ENCODE measurements at places on chromosomes 1 and 21.

DNA sequence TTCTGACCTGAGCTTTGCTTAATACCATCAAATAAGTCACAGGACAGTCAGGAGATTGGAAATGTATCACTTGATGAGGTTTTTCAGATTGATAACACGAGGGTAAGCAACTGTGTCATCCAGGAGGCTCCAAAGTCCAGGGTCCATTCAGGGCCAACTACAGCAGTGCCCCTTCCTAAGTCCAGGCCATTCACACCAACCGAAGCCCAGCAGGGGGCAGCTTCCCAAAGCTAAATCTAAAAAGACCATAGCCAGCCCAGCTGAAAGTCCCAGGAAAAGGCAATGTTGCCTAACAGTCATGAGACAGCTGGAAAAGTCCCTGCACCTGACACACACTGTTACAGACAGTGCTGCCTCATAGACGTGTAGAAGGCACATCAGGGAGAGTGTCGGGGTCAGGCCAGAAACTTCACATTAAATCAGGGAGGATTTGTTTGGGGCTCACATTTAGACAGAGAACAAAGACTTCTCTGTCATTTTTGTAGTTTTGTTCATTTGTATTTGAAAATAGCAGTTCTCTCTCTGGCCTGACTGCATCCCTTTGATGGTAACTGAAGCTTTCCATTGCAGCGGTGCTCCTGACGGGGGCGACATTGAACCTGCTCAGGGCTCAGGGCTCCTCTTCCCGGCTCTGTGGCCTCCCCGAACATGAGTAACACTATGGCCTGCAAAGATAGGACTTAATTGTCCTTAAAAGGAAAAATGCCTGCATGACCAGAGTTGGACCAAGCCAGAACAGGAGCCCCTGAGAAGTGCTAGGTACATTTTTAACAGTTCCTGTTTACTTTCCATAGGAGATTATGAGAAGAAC lies 200.4 kb downstream of the NRIP1 start:
- DNase-seq = no peak

DNA sequence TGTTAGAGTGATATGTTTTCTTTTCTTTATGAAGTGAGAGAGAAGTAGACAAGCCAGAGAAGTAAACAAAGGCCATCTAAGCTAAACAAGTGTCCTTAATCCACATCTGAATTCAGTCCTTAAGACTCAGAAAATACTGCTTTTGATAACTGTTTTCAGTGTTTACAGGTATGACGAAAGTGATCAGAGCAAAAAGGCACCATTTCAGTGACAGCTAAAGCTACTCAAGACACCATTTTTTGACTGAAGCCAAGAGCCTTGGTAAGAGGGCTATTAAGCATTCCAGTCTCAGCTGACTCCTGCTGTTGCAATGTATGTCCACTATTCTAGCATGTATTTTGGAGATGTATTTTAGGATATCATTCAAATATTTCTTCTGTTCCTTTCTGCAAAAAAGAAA lies 4.1 kb downstream of the KMO start:
- no peak for DNase-seq

GRCh38 chr1:204102739-204103430 lies 30.0 kb downstream of the SOX13 start:
- no peak for DNase-seq

DNA sequence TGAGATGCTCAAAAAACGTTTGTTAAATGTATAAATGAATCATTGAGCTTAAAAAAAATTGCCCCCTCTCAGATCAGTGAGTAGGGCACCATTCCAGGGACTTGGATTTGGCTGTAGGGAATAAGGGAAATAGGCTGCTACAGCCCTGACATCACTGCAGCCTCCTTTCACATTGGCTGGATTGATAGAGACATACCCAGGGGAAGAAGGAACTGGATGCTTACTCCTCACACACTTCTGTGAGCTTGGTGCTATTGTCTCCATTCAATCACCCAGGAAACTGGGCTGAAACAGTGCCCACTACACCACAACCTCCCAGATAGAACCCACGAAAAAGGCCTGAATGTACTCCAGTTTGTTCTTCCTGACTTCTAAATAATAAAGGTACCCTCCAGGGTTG lies 87.2 kb downstream of the TGFBR3 start:
- DNase-seq = no peak

DNA sequence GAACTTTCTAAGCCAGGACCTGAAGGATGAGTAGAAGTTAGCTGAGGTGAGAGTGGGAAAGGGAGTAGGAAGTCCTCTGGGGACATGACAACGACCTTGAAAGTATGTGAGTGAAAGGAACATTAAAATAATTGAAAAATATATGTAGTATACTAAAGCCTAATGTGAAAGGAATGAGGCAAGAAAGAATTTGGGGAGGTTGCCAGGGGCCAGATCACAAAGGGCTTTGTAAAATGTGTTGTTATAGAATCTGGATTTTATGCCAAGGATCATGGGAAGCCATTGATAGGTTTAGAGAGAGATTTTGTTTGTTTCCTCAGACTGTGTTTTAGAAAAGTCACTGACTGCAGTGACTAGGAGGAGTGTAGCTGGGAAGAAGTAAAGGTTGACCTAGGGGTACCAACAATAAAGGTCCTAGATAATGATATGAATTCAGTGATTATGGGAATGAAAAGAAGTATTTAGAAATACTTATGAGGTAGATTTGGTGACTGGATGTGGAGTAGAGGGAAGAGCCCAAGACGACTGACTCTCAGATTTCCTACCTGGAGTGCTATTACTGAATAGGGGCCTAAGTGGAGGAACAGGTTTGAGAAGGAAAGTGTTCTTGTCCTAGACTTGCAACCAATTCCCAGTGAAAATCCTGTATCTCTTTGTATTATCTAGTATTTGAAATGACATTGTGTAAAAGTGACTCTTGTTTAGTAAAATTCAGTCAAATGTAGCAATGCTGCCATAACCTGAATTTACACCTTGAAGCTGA lies 179.8 kb downstream of the PHTF1 start:
- no peak for DNase-seq

DNA sequence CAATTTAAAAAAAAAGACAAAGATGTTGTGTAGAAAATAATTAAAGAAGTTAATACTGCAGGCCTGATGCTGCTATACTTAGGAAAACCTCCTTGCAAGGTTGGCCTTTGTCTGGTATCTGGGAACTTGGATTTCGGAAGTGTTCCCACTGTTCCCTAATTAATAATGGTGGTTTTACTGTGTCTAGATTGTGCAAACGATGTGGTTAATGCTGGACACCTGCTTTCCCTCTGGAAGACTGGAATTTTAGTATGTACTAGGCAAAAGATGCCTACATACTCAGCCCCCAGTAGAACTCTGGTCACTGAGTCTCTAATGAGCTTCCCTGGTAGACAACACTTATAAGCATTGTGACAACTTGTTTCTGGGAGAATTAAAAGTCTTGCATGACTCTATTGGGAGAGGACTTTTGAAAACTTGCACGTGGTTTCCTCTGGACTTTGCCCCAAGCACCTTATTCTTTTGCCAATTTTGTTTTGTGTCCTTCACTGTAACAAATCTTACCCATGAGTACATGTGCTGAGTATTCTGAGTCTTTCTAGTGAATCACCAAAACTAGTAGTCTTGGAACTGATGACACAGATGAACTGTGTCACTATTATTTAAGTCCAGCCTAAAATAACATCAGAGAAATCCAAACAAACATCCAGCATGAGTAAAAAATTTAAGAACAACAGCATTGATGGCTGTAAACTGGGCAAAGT lies 40.4 kb downstream of the LIN9 start:
- no peak for DNase-seq

- DNase-seq = no peak
Observed at GRCh38 chr1:245588116-245588639, 433.4 kb downstream of the KIF26B start.

GRCh38 chr1:158537609-158538008 lies 16.6 kb downstream of the OR6Y1 start:
- no peak for DNase-seq

GRCh38 chr21:32320726-32321125 lies 22.1 kb downstream of the MRAP start:
- DNase-seq = no peak

DNA sequence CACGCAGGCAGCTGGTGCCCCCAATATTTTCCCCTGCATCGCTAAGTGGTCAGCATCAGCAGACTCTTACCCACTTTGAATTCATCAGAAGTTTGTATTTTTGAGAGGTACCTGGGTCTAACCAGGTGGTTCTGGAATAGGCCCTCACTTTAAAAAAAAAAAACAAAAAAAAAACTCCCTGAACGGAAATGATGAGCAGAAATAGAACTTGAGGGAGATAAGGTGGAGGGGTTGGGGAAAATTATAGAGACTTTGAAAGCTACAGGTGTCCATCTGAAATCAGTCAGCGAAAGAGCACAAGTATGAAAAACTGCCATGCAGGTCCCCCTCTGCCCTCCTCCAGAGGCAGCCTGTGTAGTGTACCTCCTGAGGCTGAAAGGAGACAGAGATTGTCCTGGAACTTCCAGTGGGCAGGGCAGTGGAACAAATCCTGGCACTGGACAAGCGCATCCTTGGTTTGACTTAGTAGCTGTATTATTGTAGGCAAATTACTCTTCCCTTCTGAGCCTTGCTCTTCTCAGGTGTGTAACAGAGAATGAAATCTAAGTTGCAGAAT lies 1.2 kb downstream of the SLAMF7 start:
- no peak for DNase-seq

DNA sequence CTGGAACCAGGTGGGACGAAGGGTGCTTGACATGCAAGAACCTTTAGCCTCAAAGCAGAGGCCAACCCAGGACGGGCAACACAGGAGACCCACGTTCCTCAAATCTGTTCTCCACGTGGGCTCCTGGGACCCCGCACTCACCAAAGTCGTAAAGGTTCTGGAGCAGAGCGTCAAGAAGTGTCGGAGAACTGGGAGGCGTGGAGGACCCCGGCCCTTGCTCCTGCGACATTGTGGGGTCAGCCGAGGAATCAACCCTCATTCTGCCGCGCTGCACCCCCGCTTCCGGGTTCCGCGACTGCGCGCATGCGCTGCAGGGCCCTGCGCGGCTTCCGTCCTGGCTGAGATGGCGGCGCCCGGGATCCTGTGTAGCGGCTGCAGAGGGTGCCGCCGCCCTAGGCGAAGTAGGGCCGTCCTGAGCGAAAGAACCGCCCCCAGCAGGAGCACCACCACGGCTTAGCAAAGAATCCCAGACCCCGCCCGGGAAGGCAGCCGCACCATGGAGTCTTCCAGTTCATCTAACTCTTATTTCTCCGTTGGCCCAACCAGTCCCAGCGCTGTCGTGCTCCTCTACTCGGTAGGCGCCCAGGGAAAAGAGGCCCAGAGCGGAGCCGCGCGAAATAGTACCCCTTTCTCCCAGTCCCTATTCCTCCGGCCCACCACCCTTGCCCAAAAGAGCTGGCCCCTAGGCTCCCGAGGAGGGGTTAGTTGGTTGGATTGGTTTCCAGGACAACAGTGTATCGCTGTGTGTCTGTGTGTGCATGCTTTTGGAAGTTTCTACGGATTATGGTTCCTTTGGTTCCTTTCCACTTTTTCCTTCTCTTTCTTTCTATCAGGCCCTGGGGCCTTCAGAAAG lies at the start of gene GNPAT:
Gene GNPAT (plus strand): TSS at position 330 of the 853 bp plus-strand sequence. CDS start 167 bp downstream, at position 497.
- peak; percentile 40 for DNase-seq

- peak; percentile 66 for DNase-seq
Observed at GRCh38 chr1:22024485-22025367, 23.3 kb downstream of the CELA3A start.

GRCh38 chr1:165815725-165816124 lies 11.7 kb upstream of the UCK2 start:
- no peak for DNase-seq

GRCh38 chr21:30839304-30839703 lies 9.7 kb upstream of the KRTAP7-1 start:
- DNase-seq = no peak

- no peak for DNase-seq
Observed at GRCh38 chr1:167996266-167996665, 59.4 kb upstream of the MPC2 start.
